ENCODE measurements at places on chromosomes 16 and 17. TPM values are rescaled to one million over a fixed set of nuclear protein-coding genes. Genes with fewer than 3 reads are reported as not detected.

- H3K4me3 ChIP-seq = no peak overlapping the region
- no peaks in the 10 kb centered on the region for H3K27me3 ChIP-seq
- no peak for DNase-seq
- H3K27ac ChIP-seq = no peak overlapping the region
- peaks cover 4% of the 10 kb centered on the region for H3K36me3 ChIP-seq
- no peaks in the 10 kb centered on the region for H3K4me1 ChIP-seq
These were observed 72.3 kb downstream of the TANGO6 start for GRCh38 chr16:68915589-68915988.

GLTPD2 gene
- not detected for polyA plus RNA-seq

- H3K4me1 ChIP-seq = peaks cover 8% of the 10 kb centered on the region
- peak; percentile 65 for DNase-seq
- peak overlapping the region; percentile 95 for H3K27ac ChIP-seq
These were observed 16.3 kb upstream of the AURKB start for GRCh38 chr17:8226536-8227237.

DNA sequence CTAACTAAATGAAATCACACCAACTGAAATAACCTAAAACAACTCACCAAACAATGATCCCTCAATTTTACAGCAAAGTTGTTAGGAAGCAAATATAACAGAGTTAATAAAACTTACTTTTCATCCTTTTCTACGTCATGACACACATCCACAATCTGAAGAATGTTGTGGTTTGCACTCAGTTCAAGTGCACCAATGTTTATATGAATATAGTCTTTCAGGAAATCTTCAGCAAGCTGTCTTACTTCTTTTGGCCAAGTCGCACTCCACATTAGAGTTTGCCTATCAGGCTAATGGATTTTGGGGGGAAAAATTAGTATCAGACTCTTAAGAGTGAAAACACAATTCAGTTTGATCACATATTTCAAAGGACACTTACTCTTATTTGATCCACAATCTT, 3.3 kb downstream of the DDX5 start:
- no peaks in the 10 kb centered on the region for H3K27me3 ChIP-seq
- H3K4me3 ChIP-seq = no peak overlapping the region
- H3K36me3 ChIP-seq = peaks cover 76% of the 10 kb centered on the region

TOX3 gene
- not detected for polyA plus RNA-seq

ZACN gene
- polyA plus RNA-seq = 0.03 TPM

- H3K27me3 ChIP-seq = no peaks in the 10 kb centered on the region
- no peaks in the 10 kb centered on the region for H3K36me3 ChIP-seq
- no peak overlapping the region for H3K4me3 ChIP-seq
- H3K27ac ChIP-seq = no peak overlapping the region
- no peaks in the 10 kb centered on the region for H3K4me1 ChIP-seq
These were observed 39.6 kb downstream of the PPL start for GRCh38 chr16:4897328-4897727.

All from SK-N-SH (cell line).